ENCODE measurements at places on chromosomes 3 and 15.

GRCh38 chr3:56838448-56838847, 36.7 kb upstream of the ARHGEF3 start:
- DNase-seq, result no peak

GRCh38 chr3:2921903-2922302, 188.3 kb downstream of the IL5RA start:
- DNase-seq, result peak; percentile 4

DNA sequence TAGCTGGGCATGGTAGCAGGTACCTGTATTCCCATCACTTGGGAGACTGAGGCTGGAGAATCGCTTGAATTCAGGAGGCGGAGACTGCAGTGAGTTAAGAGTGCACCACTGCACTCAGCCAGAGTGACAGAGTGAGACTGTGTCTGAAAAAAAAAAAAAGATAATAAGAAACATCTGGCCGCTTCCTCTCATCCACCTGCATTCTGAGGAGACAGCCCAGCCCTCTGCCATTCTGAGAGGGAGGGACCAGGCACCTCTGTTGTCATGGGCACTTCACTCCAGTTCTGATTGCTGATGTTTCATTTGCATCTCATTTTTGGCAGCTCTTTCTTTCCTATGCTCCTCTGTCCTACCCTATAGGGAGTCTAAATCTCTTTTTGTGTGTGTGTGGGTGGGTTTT, 36.4 kb upstream of the GSK3B start:
- DNase-seq, result no peak

- no peak for DNase-seq
Measured at GRCh38 chr3:127833281-127834032, 11.1 kb upstream of the MGLL start.

- peak; percentile 51 for DNase-seq
Measured at GRCh38 chr3:185215873-185216606, 37.8 kb downstream of the EHHADH start.
